ENCODE measurements at places on chromosomes 6 and 20.

DNA sequence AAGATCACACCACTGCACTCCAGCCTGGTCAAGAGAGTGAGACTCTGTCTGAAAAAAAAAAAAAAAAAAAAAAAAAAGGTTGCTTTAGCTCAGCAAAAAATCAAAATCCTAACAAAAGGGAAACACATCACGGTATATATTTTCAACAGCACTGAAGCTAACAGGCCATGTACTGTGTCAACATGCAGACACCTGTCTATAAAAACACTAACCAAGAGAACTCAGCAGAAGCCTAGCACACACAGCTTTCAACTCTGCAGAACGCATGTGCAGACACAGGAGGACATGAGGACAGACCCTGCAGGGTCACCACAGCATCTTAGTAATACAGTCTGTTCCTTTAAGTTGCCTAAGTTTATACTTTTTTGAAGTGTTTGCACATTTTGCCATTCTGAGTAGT lies 13.5 kb downstream of the NINL start:
- peak; percentile 37 for DNase-seq

GRCh38 chr6:99821164-99821563 lies 172.9 kb downstream of the MCHR2 start:
- DNase-seq: peak; percentile 19

GRCh38 chr6:115717472-115717871 lies 343.2 kb downstream of the FRK start:
- no peak for DNase-seq

- DNase-seq: no peak
Measured at GRCh38 chr20:16104783-16105182, 468.5 kb downstream of the KIF16B start.

GRCh38 chr20:1786486-1786885 lies 108.7 kb upstream of the SIRPA start:
- DNase-seq: no peak

DNA sequence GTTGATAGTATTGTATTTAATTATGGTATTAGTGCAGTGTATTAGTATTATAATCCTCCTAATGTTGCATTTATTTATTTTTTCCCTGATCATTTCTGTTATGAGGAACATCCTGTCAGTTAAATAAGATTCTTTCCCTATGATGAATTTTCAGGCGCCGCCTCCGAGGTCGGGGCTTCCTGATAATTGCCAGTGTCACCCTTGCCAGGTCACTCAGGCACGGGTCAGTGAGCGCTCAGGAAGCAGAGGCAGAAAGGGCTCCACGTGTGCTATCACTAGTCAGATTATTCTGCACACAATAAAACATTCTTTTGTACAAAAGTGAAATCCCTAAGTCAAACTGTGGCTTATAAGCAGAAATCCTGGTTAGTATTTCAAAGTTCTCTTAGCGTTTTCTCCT lies 64.8 kb downstream of the TSHZ2 start:
- no peak for DNase-seq
